Activated CD4-positive, alpha-beta memory T cell treated with anti-CD3 and anti-CD28 coated beads for 36 hours (primary cell): ENCODE measurements at places on chromosomes 12 and 14.

- no peak for DNase-seq
Measured at GRCh38 chr12:117334051-117334450, 27.4 kb downstream of the NOS1 start.

- DNase-seq: no peak
Measured at GRCh38 chr12:19131025-19131444, 1.5 kb downstream of the PLEKHA5 start.

GRCh38 chr14:31926652-31927347, 150.3 kb upstream of the ARHGAP5 start:
- DNase-seq: no peak

DNA sequence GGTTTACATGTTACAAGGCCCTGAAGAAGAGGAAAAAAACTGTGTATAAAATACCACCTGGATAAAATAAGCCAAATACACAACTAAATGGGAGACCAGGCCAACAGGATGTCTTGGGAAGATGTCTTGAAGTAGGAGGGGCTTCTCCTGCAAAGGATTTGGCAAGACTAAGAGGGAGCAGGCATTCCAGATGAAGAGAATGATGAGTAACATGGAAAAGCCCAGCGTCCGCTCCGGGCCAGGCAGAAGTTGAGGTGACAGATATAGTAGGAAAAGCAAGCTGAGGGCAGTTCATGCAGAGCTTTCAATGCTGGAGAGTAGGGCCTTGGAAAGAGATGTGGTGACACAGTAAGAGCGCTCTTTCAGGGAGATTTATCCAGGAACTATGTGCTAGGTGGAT, 16.1 kb upstream of the EIF4B start:
- DNase-seq: no peak

DNA sequence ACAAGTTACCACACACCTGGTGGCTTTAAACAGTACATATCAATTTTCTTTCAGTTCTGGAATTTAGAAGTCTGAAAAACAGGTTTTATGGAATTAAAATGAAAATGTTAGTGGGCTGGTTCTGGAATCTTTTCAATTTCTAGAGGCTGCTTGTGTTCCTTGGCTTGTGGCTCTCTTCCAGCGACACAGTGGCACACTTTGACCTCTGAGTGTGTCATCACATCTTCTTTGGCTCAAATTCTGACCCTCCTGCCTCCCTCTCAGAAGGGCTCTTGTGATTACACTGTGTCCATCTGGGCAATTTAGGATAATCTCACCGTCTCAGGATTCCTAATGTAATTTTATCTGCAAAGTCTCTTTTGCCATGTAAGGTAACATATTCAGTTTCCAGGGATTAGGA, 170.0 kb downstream of the PLCZ1 start:
- DNase-seq: no peak

GRCh38 chr12:46915082-46915481, 89.3 kb upstream of the SLC38A4 start:
- no peak for DNase-seq
